ENCODE measurements at places on chromosomes 1 and 21. TPM values are rescaled to one million over a fixed set of nuclear protein-coding genes. Genes with fewer than 3 reads are reported as not detected.

LINGO4 gene
- not detected for total RNA-seq

NFASC gene
- total RNA-seq = not detected

- H3K36me3 ChIP-seq = no peaks in the 10 kb centered on the region
- DNase-seq = no peak
- H3K27me3 ChIP-seq = no peaks in the 10 kb centered on the region
- no peaks in the 10 kb centered on the region for H3K4me1 ChIP-seq
- H3K4me3 ChIP-seq = no peak overlapping the region
Observed at GRCh38 chr1:158087320-158087927, 93.3 kb upstream of the CD1D start.

- H3K36me3 ChIP-seq = no peaks in the 10 kb centered on the region
- peak; percentile 32 for DNase-seq
- H3K4me1 ChIP-seq = peaks cover 5% of the 10 kb centered on the region
Observed at GRCh38 chr1:21607549-21608529, 61.3 kb downstream of the RAP1GAP start.

GRCh38 chr1:34603594-34603993, 151.3 kb upstream of the GJB5 start:
- no peak for DNase-seq
- H3K36me3 ChIP-seq = no peaks in the 10 kb centered on the region
- H3K4me3 ChIP-seq = no peak overlapping the region
- H3K27ac ChIP-seq = no peak overlapping the region

- peak; percentile 56 for DNase-seq
- H3K27ac ChIP-seq = no peak overlapping the region
Observed at GRCh38 chr1:147389532-147390184, 147.2 kb downstream of the CHD1L start.

DNA sequence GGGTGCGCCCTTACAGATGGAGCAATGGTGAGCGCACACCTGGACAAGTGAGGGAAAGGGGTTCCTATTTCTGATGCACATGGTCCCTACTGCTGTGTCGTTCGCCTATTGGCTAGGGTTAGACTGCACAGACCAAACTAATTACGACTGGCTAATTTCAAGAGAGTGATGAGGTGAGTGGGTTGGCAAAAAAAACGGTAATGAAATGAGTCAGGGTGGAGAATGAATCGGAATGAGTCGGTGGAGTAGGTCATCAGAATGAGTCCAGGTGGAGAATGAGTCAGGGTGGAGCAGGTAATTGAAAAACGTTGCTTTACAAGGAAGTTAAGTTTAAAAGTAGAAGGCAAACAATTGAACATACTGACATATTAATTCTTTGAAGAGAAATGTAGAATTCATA, 79.8 kb downstream of the WDR4 start:
- no peak overlapping the region for H3K27ac ChIP-seq
- no peak for DNase-seq
- H3K4me3 ChIP-seq = no peak overlapping the region
- no peaks in the 10 kb centered on the region for H3K36me3 ChIP-seq
- peaks cover 4% of the 10 kb centered on the region for H3K4me1 ChIP-seq

GRCh38 chr1:147185432-147185831, 13.2 kb upstream of the PRKAB2 start:
- H3K27me3 ChIP-seq = no peaks in the 10 kb centered on the region
- H3K27ac ChIP-seq = no peak overlapping the region
- no peak overlapping the region for H3K4me3 ChIP-seq
- no peaks in the 10 kb centered on the region for H3K36me3 ChIP-seq
- H3K4me1 ChIP-seq = no peaks in the 10 kb centered on the region

GRCh38 chr1:233518344-233518743, 95.6 kb upstream of the KCNK1 start:
- no peak overlapping the region for H3K27ac ChIP-seq
- H3K36me3 ChIP-seq = no peaks in the 10 kb centered on the region
- DNase-seq = no peak

DNA sequence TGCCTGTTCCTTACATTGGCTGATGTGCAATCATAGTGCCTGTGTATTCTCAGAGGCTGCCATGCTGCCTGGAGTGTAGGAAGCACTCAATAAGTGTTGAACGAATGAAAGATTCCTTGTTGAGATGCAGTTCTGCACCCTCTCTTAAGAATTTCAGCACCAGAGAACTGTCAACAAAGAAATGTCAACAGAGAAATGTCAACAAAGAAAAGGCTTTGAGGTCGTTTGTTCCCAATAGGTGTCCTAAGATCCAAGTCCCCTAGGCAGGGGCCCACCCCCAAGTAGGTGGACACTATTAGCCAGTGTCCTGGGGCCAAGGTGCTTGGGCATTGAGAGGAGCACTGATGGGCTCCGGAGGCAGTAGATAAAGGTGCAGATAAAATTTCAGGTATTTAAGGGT, 12.6 kb downstream of the KCND3 start:
- H3K27ac ChIP-seq = no peak overlapping the region
- H3K4me3 ChIP-seq = no peak overlapping the region
- no peaks in the 10 kb centered on the region for H3K4me1 ChIP-seq
- H3K36me3 ChIP-seq = no peaks in the 10 kb centered on the region

DNA sequence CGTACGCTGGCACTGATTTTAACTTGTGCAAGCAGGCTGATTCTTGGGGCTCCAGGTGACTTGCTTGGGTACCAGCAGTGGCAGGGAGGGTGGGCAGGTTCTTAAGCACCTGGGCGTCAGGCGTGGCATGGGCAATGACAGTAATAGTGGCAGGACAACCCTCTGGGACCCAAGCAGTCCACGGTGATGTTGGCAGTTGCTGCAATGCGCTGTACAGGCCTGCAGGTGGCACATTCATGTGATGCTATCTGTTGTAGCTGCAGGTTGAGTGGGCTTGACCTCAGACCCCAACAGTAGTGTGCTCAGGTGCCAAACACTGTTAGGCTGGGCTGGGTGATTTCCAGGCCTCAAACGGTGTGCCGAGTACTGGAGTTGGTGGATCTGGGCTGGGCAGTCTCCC, 10.2 kb upstream of the OR10J4 start:
- no peak overlapping the region for H3K27ac ChIP-seq
- no peaks in the 10 kb centered on the region for H3K4me1 ChIP-seq
- H3K36me3 ChIP-seq = no peaks in the 10 kb centered on the region
- H3K27me3 ChIP-seq = no peaks in the 10 kb centered on the region

DNA sequence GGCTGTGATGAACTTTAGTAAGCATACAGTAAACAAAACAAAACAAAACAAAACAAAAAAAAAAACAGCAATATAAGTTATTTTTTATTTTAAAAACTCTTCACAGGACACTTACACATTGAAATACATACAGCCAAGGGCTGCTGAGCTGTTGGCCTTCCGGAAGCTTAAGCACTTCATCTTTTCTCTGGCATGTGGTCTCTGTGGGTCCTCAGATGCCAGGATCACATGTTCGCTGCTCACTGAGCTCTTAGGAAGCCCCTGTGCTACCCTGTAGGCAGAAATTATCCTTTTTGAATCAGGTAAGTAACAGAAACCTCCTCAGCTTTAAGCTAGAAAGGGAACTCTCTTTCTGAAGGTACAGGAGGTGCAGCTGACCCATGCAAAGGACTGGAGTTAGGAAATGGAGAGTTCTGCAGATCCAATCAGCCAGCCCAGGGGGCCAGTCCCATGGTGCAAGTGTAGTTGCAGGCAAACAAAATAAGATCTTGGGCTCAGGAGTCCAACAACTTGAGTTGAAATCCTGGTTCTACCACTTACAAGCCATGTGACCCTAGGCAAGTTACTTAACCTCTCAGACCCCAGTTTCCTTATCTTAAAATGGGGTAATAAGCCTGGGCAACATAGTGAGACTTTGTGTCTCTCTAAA, 22.4 kb upstream of the MED18 start:
- H3K27me3 ChIP-seq = no peaks in the 10 kb centered on the region
- H3K27ac ChIP-seq = no peak overlapping the region
